ENCODE measurements at places on chromosomes 3 and 15.

GRCh38 chr15:50145451-50145872, 26.4 kb upstream of the ATP8B4 start:
- DNase-seq, result peak; percentile 70

DNA sequence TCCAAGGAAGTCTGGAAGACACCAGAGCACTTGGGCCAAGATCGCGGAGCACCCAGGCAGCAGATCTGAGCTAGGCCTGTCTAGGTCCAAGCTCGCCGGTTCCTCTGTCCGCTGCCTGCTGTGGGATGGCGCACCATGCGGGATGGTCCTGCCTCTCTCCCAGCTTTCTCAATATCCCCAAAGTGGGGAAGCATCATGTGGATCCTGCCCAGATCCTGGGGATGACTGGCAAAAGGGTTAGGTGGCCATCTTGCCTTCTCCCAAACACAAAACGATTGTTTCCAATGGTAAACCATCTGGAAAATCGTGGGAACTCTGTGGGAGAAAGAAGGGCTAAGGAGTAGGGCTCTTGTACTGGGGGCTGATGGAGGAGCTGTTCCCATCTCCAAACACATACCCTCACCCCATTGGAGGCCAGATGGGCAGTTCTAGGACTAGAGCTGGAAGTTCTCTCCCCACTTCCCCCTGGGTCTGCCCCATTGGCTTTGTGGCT, 8.9 kb downstream of the PRKCD start:
- DNase-seq, result no peak

DNA sequence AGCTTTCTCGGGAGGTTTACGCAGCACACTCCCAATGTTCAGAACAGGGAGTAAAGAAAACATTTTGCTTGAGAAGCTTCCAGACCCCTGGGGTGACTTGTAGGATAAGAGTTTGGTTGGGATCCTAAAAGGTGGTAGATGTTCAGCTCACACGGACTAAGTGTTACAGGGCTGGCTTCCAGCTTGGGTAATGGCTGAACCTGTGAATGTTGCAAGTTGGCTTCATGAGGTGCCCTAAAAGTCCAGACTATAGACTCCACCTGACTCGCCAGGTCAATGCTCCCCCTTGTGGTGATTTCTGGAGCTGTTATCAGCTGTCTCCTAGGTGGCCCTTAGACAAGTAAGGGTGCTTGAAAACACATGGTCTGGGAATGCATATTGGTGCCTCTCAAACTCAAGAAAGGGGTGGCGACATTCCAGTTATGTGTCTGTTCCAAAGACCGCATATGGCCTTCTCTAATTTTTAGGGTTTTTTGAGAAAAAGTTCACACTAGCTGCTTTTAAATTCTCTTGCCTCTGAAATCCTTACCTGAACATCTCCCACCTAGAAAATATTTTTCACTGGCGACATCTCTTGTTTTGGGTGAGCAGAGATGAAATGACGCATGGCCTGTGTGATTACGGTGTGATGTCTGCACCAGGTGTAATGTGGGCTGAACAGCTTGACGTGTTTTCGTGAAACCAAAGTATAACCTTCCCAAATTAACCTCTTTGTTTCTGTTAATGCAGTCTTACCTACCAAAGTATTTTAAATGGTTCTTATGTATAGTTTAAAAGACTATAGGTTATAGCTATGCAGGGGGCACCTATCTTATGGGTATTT, 175.7 kb upstream of the KBTBD8 start:
- DNase-seq, result peak; percentile 44

DNA sequence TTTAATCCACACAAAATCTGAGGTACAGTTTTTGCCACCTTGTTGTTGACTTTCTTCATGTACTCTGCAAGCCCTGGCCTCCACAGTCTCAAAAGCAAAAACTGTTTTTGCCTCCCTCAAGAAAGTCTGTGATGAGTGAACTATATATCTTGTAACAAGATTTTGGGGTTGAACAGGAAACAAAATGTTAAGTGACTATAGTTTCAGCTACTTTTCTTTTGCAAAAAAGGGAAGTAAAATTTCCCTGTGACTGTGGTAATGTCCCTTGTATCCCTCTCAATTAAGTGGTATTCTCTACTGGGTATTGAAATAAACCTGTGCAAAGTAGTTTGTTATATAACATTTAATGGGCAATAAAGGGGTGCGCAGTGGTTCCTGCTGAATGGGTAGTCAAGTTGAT, 21.3 kb upstream of the SCAANT1 start:
- no peak for DNase-seq

DNA sequence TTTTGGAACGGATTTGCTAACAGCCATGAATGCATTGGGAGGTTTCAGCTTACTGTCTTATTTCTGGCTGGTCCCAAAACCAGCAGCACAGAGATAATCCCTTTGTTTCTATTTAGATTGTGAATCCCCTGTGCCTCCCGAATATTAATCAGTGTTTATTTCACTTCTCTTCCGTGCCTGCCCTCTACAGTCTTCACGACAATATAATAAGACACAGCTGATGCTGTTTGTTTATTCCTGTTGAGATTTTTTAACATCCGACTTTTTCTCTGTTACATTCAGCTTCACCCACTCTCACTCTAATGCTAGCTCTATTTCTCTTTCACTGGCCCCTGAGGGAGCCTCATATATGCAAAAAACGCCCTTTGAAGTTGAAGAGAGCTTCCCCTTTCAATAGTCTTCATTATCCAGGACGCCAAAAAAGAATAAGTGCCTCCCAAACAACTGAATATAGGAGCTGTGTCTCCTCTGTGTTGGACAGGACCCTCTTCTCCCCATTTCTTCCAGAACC, 995.3 kb downstream of the ROBO2 start:
- DNase-seq, result peak; percentile 1

- DNase-seq, result no peak
Measured at GRCh38 chr15:67187351-67187854, 67.1 kb downstream of the AAGAB start.

DNA sequence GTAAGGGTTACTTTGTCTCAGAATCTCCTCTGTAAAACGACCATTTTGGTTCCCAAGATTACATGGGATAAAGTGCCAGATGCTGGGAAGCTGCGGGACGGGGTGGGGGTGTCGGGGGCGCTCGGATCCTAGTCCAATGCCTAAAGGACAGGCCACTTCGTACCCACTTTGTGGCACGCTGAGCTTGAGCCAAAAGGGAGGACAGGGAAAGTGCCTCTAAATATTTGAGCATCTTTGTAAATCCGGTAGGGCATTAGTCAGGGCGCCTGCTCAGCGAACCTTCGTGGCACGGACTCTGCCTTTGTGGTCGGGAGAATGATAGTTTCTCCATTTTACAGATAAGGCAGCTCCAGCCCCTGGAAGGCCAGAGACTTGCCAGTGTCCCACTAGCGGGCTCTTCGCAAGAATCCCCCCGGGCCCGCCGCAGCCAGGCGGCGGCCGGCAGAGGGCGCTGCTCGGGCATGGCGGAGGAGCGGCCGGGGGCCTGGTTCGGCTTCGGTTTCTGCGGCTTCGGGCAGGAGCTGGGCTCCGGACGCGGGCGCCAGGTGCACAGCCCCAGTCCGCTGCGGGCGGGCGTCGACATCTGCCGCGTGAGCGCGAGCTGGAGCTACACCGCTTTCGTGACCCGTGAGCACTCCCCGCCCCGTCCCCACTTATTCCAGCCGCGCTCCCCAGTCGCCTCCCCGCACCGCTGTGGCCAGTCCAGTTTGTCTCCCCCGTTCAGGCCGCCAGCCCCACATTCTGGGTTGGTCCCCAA, 1.8 kb downstream of the RCCD1 start:
- peak; percentile 48 for DNase-seq

DNA sequence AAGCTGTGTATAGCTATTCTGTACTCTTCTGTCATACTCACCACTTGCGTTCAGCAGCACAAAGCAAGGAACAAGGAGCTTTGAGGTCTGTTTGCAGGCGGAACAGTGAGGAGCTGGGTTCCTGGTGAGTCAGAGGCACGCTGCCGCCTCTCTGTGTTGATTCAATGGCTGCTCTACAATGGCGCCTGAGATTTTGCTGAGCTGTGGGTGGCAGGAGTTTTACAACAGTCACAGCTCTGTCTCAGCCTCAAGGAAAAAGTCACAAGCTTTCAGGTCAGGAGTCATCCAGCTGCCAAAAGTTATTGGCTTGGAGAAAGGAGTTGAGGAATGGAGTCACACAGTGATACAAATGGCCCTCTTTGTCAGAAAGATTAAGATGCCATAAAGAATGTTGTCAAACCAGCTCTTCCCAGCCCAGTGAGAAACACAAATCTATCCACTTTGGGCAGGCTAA, 98.1 kb downstream of the SSR3 start:
- DNase-seq, result no peak

GRCh38 chr15:95303713-95304112, 1026.8 kb upstream of the NR2F2 start:
- no peak for DNase-seq

DNA sequence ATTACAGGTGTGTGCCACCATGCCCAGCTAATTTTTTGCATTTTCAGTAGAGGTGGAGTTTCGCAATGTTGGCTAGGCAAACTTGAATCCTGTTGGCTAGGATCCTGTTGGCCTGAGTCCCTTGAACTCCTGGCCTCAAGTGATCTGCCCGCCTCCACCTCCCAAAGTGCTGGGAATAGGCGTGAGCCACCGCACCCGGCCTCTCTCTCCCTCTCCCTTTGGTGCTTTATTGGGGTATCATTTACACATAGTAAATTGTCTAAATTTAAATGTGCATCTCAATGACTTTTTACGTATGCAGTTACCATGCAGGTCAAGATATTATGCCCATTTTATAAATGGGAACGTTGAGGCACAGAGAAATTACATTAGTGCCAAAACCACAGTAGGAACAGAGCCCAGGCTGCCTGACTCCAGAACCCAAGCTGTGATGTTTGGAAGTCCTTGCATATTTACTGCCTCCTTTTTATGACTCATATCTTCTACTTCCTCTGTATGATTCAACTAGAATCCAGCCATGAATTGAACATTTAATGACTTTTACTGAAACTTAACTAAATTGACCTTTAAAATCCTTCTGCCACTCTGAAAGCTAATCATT, 34.0 kb upstream of the RPP14 start:
- peak; percentile 82 for DNase-seq

DNA sequence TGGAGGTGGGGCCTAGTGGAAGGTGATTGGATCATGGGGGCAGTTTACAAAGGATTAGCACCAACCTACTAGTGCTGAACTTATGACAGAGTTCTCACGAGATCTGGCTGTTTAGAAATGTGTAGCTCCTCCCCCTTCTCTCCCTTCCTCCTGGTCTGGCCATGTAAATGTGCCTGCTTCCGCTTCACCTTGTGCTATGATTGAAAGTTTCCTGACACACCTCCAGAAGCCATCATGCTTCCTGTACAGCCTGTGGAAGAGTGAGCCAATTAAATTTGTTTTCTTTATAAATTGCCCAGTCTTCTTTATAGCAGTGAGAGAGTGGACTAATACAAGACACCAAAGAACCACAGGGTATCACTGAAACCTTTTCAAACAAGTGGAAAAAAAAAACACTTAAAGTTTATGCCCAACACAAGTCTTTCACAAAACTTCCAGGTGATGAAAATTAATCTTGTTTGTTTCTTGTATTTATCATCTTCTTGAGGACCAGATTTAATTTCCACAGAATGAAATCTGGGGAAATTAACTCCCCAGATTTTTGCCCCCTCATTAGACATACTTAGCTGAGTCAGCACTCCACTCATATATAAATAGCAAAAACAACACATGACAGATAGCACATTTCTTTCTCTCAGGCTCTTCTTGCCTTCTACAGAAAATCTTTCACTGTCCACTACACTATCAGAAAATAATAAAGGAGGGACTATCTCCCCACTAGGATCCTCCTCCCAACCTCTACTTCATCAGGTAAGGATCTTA, 847.2 kb downstream of the TUSC7 start:
- DNase-seq, result no peak

DNA sequence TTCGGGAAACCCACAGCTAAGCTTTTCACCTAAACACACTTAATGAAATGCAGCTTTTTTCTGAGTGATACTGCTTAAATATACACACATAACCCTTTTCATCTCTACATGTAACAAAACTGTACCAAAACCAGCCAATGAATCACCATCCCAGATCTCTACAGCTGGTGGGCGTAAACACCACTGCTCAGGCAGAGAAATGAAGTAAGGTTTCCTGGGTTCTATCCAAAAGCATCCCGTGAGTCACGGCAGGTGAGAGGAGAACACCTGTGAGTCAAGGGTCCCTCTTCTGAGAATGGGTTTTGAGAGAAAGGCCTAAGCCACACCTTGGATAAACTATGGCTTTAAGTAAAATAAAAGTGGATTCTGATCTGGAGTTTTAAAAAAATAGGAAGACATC, 2.6 kb downstream of the CLDN1 start:
- DNase-seq, result no peak

DNA sequence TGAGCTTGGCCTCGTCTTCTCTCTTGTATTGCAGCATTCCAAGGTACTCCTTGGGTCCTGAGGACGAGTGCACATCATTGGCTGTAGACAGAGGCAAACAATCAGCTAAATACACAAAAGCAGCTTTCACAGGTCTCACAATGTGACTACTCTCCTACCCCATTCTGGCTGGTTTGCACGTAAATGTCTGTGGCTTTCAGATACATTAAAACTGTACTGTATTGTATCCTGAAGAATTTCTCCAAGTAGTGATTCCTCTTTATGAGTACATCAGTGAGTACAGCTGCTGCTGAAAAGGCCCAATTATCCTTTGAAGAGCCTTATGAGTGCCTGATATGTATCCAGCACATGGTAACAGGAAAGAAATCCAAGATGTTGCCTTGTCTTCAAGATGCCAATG, 22.0 kb upstream of the GNB5 start:
- DNase-seq, result no peak

GRCh38 chr3:158696618-158697017, 24.2 kb upstream of the LXN start:
- no peak for DNase-seq

DNA sequence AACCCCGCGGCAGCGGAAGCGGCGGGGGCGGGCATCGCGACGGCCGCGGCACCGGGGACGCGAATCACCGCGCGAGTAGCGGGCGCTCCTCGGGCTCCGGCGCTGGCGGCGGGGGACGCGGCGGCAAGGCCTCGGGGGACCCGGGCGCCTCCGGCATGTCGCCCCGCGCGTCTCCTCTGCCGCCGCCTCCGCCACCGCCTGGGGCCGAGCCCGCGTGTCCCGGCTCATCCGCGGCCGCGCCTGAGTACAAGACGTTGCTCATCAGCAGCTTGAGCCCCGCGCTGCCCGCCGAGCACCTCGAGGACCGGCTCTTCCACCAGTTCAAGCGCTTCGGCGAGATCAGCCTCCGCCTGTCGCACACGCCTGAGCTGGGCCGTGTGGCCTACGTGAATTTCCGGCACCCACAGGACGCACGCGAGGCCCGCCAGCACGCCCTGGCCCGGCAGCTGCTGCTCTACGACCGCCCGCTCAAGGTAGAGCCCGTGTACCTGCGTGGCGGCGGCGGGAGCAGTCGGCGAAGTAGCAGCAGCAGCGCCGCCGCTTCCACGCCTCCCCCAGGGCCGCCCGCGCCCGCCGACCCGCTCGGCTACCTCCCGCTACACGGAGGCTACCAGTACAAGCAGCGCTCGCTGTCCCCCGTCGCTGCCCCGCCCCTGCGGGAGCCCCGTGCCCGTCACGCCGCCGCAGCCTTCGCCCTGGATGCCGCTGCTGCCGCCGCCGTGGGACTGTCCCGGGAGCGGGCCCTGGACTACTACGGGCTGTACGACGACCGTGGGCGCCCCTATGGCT, 675 bp downstream of the RBM15B start:
- DNase-seq, result no peak

- DNase-seq, result no peak
Measured at GRCh38 chr15:83980637-83981036, 254.9 kb upstream of the GOLGA6L4 start.

Data from fibroblast of the conjunctiva (primary cell).